Caco-2 (cell line): ENCODE measurements at places on chromosomes 7 and 10. TPM values are rescaled to one million over a fixed set of nuclear protein-coding genes. Genes with fewer than 3 reads are reported as not detected.

- no peaks in the 10 kb centered on the region for H3K27me3 ChIP-seq
- no peak overlapping the region for H3K4me3 ChIP-seq
- DNase-seq, result no peak
- H3K27ac ChIP-seq, result no peak overlapping the region
These were observed 143.5 kb downstream of the TFPI2 start for GRCh38 chr7:93747019-93747418.

GRCh38 chr10:15515202-15515601 lies 144.1 kb upstream of the FAM171A1 start:
- no peak for DNase-seq
- no peaks in the 10 kb centered on the region for H3K36me3 ChIP-seq
- H3K4me1 ChIP-seq, result no peaks in the 10 kb centered on the region

- H3K27ac ChIP-seq, result no peak overlapping the region
- DNase-seq, result no peak
- no peaks in the 10 kb centered on the region for H3K4me1 ChIP-seq
- no peaks in the 10 kb centered on the region for H3K27me3 ChIP-seq
These were observed 123.6 kb downstream of the RNF216 start for GRCh38 chr7:5657901-5658300.

- peaks cover 40% of the 10 kb centered on the region for H3K4me1 ChIP-seq
- peaks cover 9% of the 10 kb centered on the region for H3K36me3 ChIP-seq
- no peaks in the 10 kb centered on the region for H3K27me3 ChIP-seq
- H3K27ac ChIP-seq, result peak overlapping the region; percentile 100
- H3K4me3 ChIP-seq, result peak overlapping the region; percentile 63
These were observed 386 bp downstream of the ABHD11 start for GRCh38 chr7:73738220-73738611.

- H3K4me1 ChIP-seq, result no peaks in the 10 kb centered on the region
- no peak overlapping the region for H3K27ac ChIP-seq
- DNase-seq, result no peak
- no peak overlapping the region for H3K4me3 ChIP-seq
- no peaks in the 10 kb centered on the region for H3K27me3 ChIP-seq
These were observed 115.7 kb downstream of the MTPAP start for GRCh38 chr10:30233186-30233959.

GRM3 gene
- total RNA-seq, result not detected in 2 replicates

GIMAP6 gene
- total RNA-seq, result not detected in 2 replicates

H2BK1 gene
- total RNA-seq, result not detected in 2 replicates
